ENCODE measurements at places on chromosomes 1 and 21. TPM values are rescaled to one million over a fixed set of nuclear protein-coding genes. Genes with fewer than 3 reads are reported as not detected.

The NDC1 gene
- 11.8 TPM for total RNA-seq

- no peak overlapping the region for H3K27ac ChIP-seq
- H3K4me1 ChIP-seq: no peaks in the 10 kb centered on the region
- DNase-seq: no peak
- no peak overlapping the region for H3K4me3 ChIP-seq
- H3K27me3 ChIP-seq: no peaks in the 10 kb centered on the region
Measured at GRCh38 chr1:211320980-211321379, 5.7 kb upstream of the TRAF5 start.

The CAMSAP2 gene
- total RNA-seq: 53.5 TPM

The ADCY10 gene
- total RNA-seq: not detected

The PGBD5 gene
- total RNA-seq: 14.9 TPM

DNA sequence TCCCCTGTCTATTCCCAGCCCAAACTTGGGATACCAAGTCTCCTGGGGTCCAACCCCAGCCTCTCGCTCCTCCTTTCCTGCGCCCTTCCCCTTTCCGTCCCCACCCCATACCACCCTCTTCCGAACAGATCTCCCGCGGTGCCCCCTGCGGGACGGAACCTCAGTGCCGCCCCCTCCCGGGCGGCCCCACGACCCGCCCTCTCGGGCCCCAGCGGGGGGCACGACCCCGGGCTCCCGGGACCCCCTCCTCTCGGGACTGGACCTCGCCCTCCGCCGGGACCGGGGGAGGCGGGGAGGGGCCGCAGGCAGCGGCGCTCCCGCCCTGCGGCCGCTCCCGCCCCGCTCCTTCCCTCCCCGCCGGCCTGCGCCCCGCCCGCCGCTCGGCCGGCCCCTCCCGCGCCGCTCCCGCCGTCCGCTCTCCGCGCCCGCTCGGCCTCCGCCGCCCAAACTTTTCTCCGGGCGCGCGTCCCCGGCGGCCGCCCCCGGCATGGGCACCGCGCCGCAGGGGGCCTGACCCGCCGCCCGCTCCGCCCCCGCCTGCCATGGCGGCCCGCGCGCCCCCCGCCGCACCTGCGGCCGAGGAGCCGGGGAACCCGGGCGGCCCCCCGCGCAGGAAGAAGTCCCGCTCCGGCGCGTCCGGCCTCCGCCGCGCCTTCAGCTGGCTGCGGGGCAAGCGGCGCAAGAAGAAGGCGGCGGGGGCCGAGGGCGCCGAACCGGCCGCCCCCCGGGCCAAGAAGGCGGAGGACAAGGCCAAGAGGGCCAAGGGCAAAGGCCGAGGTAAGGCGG lies 39.0 kb upstream of the SYNC start:
- peak overlapping the region; percentile 99 for H3K27ac ChIP-seq
- H3K4me1 ChIP-seq: peaks cover 49% of the 10 kb centered on the region
- H3K4me3 ChIP-seq: peak overlapping the region; percentile 91
- peak; percentile 40 for DNase-seq

DNA sequence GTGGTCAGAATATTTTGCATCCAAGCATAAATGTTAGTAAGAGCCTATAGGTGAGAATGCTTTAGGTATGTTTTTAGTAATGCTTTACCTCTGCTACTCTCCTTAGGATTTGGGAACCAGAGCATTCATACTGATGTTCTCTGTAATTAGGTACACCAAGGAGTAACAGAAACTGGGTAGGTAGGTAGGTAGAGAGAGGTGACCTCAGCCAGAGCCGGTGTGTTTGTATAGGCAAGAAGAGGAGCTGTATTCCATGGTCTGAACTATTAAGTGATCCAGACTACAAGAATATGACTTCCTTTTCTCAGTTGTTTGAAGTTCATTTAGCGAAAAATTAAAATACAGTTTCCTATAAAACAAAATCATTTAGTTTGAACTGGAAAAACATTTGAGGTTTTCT lies 108.5 kb downstream of the SDCCAG8 start:
- H3K4me3 ChIP-seq: no peak overlapping the region
- no peaks in the 10 kb centered on the region for H3K36me3 ChIP-seq
- H3K27ac ChIP-seq: no peak overlapping the region
- no peak for DNase-seq
- no peaks in the 10 kb centered on the region for H3K4me1 ChIP-seq

GRCh38 chr1:65584399-65584798 lies 163.9 kb downstream of the LEPR start:
- no peak for DNase-seq
- no peaks in the 10 kb centered on the region for H3K36me3 ChIP-seq
- no peaks in the 10 kb centered on the region for H3K27me3 ChIP-seq
- no peaks in the 10 kb centered on the region for H3K4me1 ChIP-seq

GRCh38 chr1:41840592-41841246 lies 78.0 kb downstream of the HIVEP3 start:
- H3K27me3 ChIP-seq: no peaks in the 10 kb centered on the region
- no peak overlapping the region for H3K27ac ChIP-seq
- H3K4me1 ChIP-seq: no peaks in the 10 kb centered on the region
- peak; percentile 14 for DNase-seq
- H3K36me3 ChIP-seq: no peaks in the 10 kb centered on the region

DNA sequence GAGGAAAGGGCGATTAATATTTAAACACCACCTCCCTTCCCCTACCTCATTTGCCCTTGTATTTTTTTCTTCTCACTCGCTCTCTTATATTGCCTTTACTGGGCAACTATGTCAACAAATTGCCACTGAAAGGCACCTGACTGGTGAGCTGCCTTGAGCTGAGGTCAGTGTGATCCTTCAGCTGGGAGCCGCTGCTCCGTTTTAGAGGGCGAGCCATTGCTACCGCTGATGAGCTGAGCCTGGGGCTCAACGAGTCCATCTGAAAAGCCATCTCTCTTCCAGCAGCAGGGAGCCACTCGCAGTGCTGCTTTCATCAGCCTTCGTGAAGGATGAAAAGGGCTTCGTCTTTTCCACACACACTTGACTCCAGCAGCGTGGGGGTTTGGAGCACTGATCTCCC lies 108.0 kb upstream of the KIF26B start:
- H3K36me3 ChIP-seq: no peaks in the 10 kb centered on the region
- DNase-seq: peak; percentile 56
- H3K4me3 ChIP-seq: no peak overlapping the region
- no peaks in the 10 kb centered on the region for H3K27me3 ChIP-seq
- no peaks in the 10 kb centered on the region for H3K4me1 ChIP-seq

DNA sequence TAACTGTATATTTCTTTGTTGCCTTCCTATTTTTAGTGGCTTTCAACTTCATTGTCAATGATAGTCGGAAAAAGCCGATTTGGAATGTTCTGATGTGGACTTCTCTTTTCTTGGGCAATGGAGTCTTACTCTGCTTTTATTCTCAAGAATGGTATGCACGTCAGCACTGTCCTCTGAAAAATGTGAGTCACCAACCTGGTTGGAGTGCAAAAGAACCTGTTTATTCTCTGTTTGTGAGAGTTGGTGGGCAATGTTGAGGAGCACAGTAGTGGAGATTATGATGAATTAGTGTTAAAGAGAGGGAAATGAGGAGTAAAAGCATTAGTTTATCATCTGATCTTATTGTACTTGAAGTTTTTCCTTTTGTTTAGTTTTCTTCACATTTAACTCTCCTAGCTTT lies 14.5 kb upstream of the AXDND1 start:
- no peak overlapping the region for H3K4me3 ChIP-seq
- peaks cover 4% of the 10 kb centered on the region for H3K36me3 ChIP-seq
- H3K27me3 ChIP-seq: no peaks in the 10 kb centered on the region
- DNase-seq: no peak
- no peaks in the 10 kb centered on the region for H3K4me1 ChIP-seq

The PRR9 gene
- total RNA-seq: not detected

Measured in thyroid gland (tissue), 4 donors.